Activated naive CD8-positive, alpha-beta T cell treated with anti-CD3 and anti-CD28 coated beads for 36 hours (primary cell): ENCODE measurements at places on chromosomes 12 and 14.

DNA sequence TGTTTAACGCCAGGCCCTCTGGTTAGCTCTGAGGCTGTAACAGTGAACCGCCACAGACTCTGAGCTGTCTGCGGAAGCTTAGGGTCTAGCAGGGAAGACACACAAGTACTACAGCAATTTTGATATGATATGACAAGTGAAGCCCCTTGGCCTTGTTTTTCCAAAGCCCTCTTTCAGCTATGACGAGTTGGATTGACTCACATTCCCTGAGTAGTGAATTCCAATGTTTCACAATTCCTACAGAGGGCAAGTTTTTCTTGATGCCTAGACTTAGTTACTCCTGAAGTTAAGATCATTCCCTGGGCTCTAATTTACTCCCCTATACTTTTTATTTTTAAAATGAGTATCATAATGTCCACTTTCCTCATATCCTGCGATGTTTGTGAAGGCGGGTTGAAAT is 53.3 kb upstream of the CISTR start:
- no peak for DNase-seq

DNA sequence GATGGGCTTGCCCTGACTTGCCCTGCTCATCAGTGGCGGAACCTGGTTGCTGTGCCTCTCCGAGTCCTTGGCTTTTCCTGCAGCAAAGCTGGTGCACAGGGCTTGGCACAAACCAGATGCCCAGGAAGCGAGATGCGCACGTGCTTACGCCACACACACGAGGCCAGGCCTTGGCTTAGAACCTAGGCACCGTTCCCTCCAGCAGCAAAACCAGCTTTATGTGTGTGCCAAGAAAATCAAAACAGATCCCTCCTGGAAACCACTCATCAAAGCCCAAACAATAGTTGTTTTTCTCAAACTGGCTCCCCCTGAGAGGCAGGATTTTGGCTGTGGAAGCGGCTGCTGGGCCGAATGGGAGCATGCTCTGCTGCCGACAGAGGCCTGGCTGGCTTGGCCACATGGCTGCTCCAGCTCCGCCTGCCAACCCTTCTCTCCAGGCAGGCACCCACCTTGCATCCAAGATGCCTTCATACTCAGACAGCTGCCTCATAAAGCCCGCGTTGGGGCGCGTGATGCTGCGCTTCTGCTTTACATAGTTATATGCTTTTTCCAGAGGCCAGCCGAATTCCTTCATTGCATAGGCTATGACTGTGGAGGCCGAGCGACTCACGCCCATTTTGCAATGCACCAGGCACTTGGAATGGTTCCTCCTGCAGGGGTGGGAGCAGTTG is 58.7 kb downstream of the SSH1 start:
- DNase-seq = no peak

DNA sequence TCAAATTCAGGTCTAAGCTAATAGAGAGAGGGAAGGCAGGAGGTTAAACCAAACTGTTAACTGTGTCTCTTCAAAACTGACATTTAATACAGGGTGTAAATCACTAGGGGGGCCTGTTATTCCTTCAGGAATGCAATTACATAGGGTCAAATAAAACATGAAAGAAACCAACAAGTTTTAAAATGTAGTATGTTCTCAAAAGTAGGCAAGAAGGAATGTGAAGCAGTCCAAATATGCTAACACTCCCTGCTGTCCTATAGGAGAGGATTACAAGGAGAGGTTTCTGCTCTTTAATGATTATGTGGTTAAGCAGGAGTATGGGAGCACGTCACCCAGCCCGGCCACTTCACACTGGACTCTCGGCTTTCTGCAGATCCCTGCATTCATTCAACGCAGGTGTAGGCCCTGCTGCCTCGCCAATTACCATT is 42.5 kb upstream of the BMP4 start:
- DNase-seq = no peak

GRCh38 chr12:116332705-116333380 is 55.4 kb upstream of the MED13L start:
- no peak for DNase-seq

- DNase-seq = no peak
Measured at GRCh38 chr14:71729596-71729995, 202.6 kb upstream of the RGS6 start.

DNA sequence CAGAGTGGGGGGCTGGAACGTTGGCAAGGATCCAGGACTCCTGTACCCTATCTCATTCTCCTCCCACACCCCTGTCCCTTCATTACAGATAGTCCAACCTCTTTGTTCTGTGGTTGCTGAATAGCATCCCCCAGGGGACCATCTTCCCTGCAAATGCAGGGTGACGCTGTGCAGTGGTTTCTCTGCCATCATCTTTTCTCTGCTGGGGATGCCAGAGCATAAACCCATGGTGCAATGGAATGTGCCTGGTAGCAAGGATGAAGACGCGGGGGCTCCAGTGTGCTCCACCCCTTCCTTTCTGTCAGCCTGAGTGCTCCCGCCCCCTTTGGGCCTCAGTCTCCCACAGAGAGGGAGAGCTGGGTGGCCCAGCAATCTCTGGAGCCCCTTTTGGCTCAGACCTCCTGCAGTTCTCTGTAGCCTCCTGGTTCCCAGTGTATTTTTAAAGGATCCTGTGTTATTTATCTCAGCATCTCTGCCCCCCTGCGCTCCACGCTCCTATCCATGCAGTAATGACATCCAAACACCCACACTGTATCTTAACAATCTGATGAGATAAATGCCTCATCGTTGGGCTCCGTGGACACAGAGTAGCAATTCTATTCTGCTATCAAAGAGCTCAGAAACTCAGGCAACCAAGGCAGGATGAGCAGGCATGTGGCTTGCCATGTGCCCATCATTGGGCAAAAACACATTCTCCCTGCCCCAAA is 212.8 kb downstream of the CACNA1C start:
- no peak for DNase-seq

DNA sequence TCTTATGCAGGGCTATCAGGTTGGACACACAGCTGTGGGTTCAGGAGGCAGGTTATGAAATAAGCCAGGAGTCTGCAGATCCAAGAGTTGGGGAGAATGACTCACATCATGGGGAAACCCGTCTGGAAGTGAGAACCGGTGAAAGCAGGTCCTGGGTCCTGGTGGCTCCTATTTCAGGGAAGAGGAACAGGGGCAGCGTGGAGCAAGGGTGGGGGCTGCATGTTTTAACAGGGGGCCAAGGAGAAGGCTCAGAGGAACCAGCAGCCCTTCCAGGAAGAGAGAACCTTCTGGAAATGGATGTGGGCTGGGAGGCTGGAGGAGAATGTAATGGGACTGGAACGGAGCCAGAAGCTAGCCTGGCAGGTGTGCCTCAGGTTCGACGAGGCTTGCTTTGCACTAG is 7.8 kb upstream of the KRT74 start:
- DNase-seq = no peak

- DNase-seq = no peak
Measured at GRCh38 chr14:46661728-46662127, 10.1 kb upstream of the RPL10L start.

DNA sequence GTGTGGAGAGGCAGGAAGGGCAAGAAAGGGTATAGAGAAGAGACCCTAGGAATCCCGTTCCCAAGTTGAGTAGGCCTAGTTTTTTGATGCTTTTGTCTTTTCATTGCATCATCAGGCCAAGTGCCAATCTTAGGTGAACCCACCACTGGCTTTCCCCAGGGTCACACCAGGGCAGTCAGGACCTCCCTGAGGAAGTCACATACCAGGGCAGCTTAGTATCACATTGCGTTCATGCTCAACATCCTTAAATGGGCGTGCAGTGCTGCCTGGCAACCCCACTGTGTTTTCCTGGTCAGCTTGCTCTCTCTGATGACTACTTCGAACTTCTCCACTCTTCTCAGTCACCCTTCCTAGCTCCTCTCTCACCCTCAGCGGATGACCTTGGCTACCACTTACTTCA is 9.0 kb downstream of the ASIC1 start:
- DNase-seq = no peak

DNA sequence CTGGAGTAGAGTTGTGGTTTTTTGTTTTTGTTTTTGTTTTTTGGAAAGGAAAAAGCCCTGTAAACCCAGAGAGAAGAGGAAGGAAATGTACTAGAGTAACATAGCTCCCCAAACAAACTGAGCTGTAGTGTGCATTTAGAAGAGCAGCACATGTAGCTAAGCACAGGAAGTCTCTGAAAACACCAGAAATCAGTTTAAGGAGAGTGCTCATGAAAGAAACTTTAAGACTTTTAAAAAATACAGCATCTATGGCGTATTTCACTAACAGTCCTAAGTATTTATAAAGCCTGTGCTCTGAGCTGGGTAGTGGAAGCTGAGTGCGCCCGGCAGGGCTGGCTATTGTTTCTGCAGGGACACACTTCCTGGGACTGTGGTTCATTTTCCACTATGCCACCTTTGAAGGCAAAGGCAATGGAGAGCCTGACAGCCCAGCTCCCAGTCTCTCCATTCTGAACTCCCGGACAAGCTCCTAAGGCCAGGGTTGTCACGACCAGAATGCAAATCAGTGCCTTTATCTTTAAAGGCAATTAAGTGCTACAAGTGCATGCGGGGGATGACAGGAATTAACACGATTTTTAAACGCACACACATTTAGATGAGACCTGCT is 45.4 kb downstream of the NIN start:
- DNase-seq = no peak
